ENCODE measurements at places on chromosomes 1 and 21. TPM values are rescaled to one million over a fixed set of nuclear protein-coding genes. Genes with fewer than 3 reads are reported as not detected.
A peak's percentile ranks its signal among the peaks of the same experiment; 100 is the strongest.

GRCh38 chr1:45009296-45009865 is 1.7 kb downstream of the HECTD3 start:
- no peak overlapping the region for H3K27ac ChIP-seq
- peaks cover 25% of the 10 kb centered on the region for H3K36me3 ChIP-seq
- no peaks in the 10 kb centered on the region for H3K27me3 ChIP-seq
- no peak overlapping the region for H3K4me3 ChIP-seq
- peaks cover 7% of the 10 kb centered on the region for H3K4me1 ChIP-seq
- no peak for DNase-seq

DNA sequence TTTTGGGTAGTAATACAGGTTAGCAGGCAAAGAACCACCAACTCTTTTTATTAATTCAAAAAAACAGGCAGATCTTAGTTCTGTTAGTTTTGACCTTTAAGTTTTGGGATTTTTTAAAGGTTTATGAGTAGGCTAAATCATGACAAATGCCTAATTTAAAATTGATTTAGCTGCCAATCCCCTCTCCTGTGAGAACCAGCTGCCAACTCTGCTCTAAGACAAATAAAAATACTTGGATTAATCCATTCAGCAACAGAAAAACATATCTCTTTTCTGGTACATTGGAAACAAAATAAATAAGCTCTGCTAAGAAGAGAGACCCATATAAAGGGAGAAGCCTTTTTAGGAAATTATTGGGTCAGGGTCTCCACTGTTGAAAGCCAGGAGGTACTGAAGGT is 160.8 kb downstream of the NTMT2 start:
- H3K36me3 ChIP-seq: no peaks in the 10 kb centered on the region
- H3K4me1 ChIP-seq: no peaks in the 10 kb centered on the region
- H3K27ac ChIP-seq: no peak overlapping the region
- H3K27me3 ChIP-seq: no peaks in the 10 kb centered on the region
- no peak overlapping the region for H3K4me3 ChIP-seq

- H3K4me3 ChIP-seq: no peak overlapping the region
- no peaks in the 10 kb centered on the region for H3K4me1 ChIP-seq
These were observed 13.2 kb downstream of the CAPN9 start for GRCh38 chr1:230760360-230760827.

DNA sequence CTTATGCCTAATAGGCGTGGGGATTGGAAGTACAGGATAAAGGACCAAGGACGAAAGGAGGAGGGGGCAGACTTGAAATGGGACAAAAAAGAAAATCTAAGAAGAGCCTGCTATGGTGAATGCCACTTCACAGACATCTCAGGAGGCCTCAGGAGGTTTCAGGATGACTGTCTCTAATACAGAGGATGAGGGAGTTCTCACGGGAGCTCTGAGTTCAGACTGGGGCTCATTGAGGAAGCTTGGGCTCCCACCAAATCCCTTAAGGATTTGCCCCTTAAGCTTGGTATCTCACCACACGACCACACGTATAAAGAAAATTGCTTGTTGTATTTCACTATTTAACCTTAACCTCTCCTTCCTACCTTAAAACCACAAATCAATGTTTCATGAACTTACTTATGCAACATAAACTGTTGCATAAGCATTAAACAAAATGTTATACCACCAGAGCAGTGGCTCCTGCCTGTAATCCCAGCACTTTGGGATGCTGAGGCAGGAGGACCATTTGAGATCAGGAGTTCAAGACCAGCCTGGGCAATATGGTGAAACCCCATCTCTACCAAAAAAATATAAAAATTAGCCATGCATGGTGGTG is 12.4 kb downstream of the SLC30A1 start:
- no peak overlapping the region for H3K4me3 ChIP-seq
- H3K4me1 ChIP-seq: no peaks in the 10 kb centered on the region
- DNase-seq: no peak
- H3K27me3 ChIP-seq: no peaks in the 10 kb centered on the region

The S100B gene
- total RNA-seq: 0.69 TPM

- no peaks in the 10 kb centered on the region for H3K36me3 ChIP-seq
- H3K27ac ChIP-seq: no peak overlapping the region
- DNase-seq: no peak
- H3K4me1 ChIP-seq: no peaks in the 10 kb centered on the region
These were observed 180.8 kb upstream of the KCNK2 start for GRCh38 chr1:214901718-214902117.

DNA sequence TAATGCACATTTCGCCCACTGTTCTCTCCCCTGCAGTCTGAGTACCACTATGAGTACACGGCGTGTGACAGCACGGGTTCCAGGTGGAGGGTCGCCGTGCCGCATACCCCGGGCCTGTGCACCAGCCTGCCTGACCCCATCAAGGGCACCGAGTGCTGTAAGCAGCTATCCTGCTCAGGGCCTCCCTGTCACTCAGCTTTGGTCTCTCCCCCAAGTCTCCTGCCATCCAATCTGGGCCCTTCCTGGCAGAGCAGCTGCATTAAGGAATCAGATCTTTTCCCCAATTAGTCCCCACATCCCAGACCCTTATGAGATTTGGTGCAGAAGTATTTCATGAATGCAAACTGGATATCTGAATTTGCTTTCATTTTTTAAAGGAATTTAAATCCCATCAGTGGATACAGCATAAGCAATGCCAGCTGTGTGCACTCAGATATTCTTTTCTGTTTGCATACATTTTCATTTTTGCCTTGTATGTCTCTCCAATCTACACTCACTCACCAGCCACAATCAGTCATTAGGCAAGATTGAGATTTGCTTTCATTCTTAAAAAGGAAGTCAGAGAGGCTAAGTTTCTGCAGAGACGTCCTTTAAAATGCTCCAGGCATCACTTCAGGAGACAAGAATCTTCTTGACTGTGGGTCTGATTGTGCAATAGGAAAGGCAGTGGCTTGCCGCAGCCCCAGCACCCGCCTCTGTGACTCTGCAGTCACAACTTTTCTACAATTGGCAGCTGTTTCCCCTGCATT is 48.1 kb downstream of the ELAPOR1 start:
- no peak overlapping the region for H3K27ac ChIP-seq
- H3K4me3 ChIP-seq: no peak overlapping the region
- H3K36me3 ChIP-seq: no peaks in the 10 kb centered on the region
- no peak for DNase-seq
- H3K27me3 ChIP-seq: no peaks in the 10 kb centered on the region

The CYP4A22 gene
- not detected for total RNA-seq

GRCh38 chr21:37032877-37033471 is 26.5 kb downstream of the RIPPLY3 start:
- no peaks in the 10 kb centered on the region for H3K4me1 ChIP-seq
- no peak overlapping the region for H3K27ac ChIP-seq
- no peak overlapping the region for H3K4me3 ChIP-seq
- H3K36me3 ChIP-seq: no peaks in the 10 kb centered on the region
- no peak for DNase-seq
- H3K27me3 ChIP-seq: no peaks in the 10 kb centered on the region

DNA sequence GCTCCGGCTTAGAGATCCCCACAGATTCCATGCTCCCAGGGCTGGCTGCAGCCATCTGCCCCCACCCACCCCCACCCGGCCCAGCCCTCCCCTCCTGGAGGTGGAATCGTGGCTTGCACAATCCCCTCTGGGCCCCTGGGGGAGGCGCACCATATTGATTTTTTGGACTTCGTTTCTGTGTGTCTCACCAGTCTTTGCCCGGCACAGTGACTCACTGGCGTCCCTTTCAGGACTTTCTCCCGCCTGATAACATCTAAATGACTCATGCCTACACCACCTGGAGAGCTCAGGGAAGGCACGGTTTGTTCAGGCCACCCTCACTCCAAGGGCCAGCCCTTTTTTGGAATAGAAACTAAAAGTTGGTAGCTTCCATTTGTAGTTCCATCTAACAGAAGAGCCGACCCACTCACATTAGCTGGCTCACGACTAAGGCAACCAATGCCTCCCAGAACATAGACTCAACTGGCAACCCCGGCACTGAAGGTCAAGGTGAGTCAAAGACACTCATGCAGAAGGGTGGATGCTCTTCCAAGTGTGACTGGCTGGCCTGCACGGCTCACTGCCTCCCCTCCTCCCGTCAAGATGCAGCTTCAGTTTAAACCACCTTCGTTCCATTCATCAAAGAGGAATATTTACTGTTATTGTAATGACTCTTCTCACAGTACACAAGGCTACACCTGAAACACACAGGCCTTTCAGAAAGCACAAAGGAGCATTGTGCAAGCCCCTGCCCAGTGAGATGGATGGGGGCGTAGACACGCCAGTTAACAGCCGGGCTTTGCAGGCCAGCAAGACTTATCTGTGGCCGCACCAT is 18.1 kb upstream of the ETS2 start:
- no peaks in the 10 kb centered on the region for H3K27me3 ChIP-seq
- DNase-seq: no peak
- peaks cover 4% of the 10 kb centered on the region for H3K4me1 ChIP-seq
- H3K4me3 ChIP-seq: no peak overlapping the region

DNA sequence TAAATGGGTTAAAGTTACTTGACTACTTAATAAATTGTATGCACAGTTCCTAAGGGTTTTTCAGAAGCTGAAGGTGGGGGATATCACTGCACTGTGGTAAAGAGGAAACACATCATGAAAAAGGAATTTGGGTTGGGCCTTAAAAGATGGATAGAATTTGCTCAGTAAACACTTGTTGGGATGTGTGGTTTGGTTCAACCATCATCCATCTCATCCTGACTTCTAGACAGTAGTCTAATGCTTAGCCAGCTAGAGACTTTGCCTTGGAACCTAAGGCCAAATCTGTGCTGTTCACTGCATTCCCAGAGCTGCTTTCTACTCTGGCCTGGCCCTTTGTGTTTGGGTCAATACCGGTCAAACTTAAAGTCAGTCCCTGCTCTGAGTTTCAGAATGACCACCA is 30.6 kb downstream of the LY9 start:
- no peak overlapping the region for H3K27ac ChIP-seq
- no peaks in the 10 kb centered on the region for H3K4me1 ChIP-seq
- H3K36me3 ChIP-seq: no peaks in the 10 kb centered on the region
- no peak overlapping the region for H3K4me3 ChIP-seq
- no peak for DNase-seq

DNA sequence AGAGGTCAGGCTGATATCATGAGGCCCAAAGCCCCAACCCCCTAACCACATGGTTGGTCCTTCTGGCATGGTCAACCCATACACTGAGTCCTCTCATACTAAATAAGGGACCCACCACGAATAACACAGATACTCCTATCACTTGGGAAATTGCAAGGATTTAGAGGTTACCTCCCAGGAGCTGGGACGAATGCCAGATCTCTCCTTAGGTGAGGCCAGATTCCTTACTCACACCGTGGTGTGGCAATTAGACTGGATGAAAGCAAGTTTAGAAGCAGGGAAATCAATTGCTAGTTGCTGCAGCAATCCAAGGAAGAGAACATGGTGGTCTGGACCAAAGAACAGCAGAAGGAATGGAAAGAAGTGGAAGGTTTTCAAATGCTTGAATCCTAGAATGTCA is 60.1 kb downstream of the IER5 start:
- H3K4me3 ChIP-seq: no peak overlapping the region
- no peaks in the 10 kb centered on the region for H3K36me3 ChIP-seq
- no peak overlapping the region for H3K27ac ChIP-seq
- no peak for DNase-seq
- no peaks in the 10 kb centered on the region for H3K27me3 ChIP-seq

GRCh38 chr1:156115514-156116374 is 1.2 kb downstream of the LMNA start:
- no peak for DNase-seq
- H3K4me3 ChIP-seq: peak overlapping the region; percentile 82

The C8A gene
- not detected for total RNA-seq

The ARMH1 gene
- total RNA-seq: 0.63 TPM

The FLVCR1 gene
- 66.2 TPM for total RNA-seq
